Bronchial epithelial cell (primary cell): ENCODE measurements at places on chromosomes 6 and 20. TPM values are rescaled to one million over a fixed set of nuclear protein-coding genes. Genes with fewer than 3 reads are reported as not detected.

Gene GJA10
- total RNA-seq: not detected in 2 replicates

GRCh38 chr6:13831615-13832014, 17.3 kb upstream of the MCUR1 start:
- DNase-seq: no peak

DNA sequence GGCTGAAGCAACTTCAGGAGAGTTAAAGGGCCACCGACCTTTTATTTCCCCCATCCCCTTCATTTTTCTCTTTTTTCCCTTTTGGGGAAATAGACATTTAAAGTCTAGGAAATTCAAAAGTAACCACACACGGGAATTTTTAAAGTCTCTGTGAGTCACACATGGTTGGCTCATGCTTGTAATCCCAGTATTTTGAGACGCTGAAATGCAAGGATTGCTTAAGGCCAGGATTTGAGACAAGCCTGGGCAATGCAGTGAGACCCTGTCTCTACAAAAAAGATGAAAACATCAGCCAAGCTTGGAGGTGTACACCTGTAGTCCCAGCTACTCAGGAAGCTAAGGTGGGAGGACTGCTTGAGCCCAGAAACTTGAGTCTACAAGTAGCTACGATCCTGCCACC, 34.2 kb downstream of the KATNA1 start:
- peak; percentile 82 for DNase-seq

DNA sequence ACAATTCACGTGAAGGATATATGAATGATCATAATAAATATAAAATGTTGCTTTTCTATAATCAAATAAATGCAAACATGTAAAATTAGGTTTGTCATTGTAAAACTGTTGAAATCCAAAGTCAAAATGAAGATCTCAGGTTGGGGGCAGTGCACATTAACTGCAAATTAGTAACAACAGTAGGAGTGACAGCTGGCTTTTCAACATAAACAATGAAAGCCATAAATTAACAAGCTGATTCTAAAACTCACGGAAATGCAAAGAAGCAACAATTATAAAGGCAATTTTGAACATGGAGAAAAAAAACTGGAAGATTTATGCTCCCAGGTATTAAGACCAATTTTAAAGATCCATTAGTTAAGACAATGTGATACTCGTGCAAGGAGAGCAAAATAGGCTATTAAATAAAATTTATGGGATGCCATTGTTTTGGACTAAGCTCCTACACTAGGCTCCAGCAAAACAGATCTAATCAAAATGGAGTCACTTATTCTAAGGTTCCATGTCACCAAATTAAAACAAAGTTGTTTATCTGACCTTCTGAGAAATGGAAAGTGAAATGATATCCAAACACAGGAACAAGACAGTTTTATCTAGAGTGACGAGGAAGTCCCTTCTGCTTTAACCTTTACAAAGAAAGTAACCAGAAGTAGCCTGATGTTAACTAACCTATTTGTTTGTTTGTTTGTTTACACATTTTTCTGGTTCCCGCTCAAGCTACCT, 770.8 kb downstream of the EPHA7 start:
- DNase-seq: no peak

DNA sequence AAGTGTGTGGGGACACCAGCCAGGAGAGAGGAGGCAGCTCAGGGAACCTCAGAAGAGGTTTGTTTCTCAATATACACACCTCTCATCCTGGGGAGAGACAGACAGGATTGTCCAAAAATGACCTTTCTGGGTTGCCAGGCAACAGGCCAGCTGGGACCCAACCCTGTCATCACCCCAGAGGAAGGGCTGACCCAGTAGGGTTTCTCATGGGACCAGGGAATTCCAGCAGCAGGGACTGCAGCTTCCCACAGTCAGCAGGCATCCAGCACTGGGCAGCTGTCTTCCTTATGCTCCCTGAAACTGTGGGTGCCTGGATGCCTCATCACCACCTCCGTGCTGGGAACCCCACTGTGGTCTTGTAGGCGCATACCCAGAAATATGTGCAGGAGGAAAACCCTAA, 1.3 kb downstream of the C20orf202 start:
- DNase-seq: no peak

Gene COX4I2
- total RNA-seq: not detected in 2 replicates

Gene BEND6
- 0.53 and 1.3 TPM in 2 replicates for total RNA-seq

GRCh38 chr6:42084889-42085288, 34.6 kb downstream of the TAF8 start:
- DNase-seq: no peak

DNA sequence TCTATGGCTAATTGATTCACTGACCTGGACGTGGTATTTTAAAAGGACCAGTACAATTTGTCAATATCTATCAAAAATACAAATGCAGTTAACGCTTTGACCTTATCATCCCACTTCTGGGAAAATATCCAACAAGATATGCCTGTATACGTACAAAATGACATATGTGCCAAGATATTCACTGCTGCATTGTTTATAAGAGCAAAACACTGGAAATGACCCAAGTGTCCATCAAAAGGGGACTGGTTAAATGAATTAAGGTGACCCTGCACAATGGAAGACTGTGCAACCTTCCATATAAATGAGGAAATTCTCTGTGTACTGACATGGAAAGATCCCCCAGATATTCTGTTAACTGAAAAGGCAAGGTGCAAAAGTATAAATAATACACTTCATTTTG, 13.9 kb downstream of the TRAM2 start:
- DNase-seq: no peak

Gene NOTCH4
- 0.26 and 0.38 TPM in 2 replicates for total RNA-seq

DNA sequence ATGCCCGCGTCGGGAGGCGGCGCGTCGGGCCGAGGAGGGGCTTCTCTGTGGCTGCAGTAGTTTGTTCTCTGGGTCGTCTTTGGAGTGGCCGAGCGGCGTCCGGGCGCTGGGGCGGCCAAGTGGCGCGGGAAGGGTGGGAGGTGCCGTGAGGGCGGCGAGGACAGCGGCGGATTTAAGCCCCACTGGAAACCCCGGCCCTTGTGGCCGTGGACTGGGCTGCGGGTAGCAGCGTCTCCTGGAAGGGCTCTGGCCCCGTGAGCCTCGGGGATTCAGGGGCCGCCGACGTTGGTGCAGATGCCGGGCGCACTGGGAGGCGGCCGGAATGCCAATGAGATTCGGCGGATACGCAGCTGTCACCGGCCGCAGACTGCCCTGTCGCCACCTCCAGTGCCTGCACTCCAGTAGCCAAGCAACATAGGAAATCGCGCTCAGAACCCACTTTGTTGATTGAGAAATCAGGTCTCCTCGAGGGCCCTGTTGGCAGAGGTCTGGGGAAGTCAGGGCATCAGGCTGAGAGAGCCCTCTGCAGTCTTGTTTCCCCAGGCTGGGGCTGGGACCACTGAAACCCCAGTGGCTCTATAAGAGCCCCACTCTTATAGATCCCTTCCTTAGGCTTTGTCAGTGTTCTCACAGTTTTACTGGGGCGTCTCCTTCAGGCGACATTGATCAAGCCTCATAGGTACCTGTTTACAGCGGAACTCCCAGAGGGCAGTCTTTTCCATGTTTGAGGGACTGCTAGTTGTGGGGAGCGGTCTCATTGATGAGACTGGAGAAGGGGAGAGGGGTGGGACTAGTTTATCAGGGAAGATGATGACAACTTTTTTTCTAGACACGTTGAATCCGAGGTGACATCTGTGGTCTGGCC, 642 bp downstream of the GZF1 start:
- DNase-seq: no peak

Gene CRIP3
- not detected in 2 replicates for total RNA-seq

GRCh38 chr20:17786221-17786718, 86.5 kb downstream of the BANF2 start:
- no peak for DNase-seq

Gene TNF
- total RNA-seq: not detected in 2 replicates

Gene ZNF311
- total RNA-seq: 3.8 and 3.9 TPM in 2 replicates

DNA sequence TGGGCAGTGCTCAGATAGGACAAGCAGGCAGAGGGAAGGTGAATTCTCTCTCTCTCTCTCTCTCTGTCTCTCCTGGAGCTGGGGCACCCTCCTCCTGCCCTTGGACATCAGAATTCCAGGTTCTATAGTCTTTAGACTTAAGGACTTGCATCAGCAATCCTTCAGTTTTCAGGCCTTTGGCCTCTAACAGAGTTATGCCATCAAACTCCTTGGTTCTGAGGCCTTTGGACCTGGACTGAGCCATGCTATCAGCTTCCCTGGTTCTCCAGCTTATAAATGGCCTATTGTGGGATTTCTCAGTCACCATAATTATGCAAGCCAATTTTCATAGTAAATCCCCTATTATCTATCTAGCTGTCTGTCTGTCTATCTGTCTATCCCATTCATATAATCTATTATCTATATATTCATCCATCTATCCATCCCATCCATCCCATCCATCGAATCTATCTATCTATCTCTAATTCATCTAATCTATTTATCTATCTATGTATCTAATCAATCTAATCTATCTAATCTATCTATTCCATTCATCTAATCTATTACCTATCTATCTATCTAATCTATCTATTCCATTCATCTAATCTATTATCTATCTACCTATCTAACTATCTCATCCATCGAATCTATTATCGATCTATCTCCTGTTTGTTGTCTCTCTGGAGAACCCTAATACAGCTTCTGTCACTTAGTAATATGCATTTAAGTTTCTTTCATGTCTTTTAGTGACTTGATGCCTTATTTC, 48.2 kb upstream of the HIVEP1 start:
- DNase-seq: no peak

DNA sequence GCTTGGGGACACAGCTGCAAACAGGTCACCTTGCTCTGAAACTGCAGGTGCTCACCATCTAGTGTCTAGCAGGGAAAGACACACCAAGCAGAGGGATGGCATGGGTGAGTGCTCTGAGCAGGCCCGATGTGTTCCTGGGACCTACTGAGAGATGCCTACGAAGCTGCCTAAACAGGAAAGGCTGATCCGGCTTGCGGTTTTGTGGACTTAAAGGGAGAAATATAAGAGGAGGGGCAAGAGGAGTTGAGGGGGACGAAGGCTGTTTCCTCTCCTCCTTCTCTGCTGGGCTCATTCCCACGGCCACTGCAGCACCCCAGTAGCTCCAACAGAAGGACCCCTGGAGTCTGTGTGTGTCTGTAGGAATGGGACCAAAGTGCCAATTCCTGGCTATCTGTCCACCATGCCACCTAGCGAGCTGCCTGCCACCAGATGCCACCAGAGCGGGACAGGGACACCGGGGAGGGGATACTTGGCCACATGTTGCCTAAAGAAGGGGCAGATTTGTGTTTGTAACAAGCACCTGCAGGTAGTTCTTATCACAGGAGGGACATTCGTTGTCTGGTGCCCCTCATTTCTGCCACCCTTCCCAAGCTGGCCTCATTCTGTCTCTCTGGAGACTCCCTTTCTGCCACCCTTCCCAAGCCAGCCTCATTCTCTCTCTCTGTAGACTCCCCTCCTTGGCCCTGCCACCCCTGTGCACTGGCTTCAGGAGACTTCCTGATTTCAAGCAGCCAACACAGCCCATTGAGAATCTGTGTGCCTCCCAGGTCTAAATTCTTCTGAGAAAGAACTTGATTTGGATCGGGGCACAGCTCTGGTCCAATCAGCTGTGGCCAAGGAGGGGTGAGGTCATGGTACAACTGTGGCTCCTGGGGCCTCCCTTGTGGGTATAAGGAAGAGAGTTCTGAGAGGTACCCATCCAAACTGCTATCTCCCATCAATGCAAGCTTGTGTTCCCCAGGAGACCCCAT, 221.8 kb downstream of the ANKRD60 start:
- no peak for DNase-seq

Gene TNFRSF6B
- total RNA-seq: 4.9 and 7.1 TPM in 2 replicates

GRCh38 chr6:19137505-19137904, 699.7 kb upstream of the ID4 start:
- DNase-seq: no peak

GRCh38 chr20:9627219-9627618, 112.8 kb downstream of the LAMP5 start:
- DNase-seq: no peak

GRCh38 chr6:88748141-88748540, 215.3 kb downstream of the RNGTT start:
- peak; percentile 15 for DNase-seq

Gene RCAN2
- under 0.01 TPM in 1 of 2 replicates, not detected in the other for total RNA-seq

DNA sequence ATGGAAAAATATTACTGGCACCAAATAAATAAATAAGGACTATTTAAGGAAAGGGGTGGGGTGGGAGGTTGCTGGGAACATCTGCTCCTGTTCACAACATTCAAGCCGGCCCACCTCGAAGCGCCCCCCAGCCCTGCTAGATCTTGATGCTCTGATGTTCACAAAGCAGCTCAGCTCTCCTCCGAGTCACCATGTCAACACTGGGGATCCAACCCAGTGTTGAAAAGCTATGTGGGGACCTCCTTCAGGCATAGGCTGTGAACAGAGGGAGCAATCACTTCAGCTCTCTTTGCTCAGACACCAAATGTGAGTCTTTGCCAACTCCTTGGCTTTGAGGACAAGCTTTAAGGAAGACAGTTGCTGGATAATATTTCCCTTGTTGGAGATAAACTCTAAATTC, 176.8 kb upstream of the NT5E start:
- DNase-seq: no peak

Gene GABRR1
- total RNA-seq: not detected in 2 replicates

DNA sequence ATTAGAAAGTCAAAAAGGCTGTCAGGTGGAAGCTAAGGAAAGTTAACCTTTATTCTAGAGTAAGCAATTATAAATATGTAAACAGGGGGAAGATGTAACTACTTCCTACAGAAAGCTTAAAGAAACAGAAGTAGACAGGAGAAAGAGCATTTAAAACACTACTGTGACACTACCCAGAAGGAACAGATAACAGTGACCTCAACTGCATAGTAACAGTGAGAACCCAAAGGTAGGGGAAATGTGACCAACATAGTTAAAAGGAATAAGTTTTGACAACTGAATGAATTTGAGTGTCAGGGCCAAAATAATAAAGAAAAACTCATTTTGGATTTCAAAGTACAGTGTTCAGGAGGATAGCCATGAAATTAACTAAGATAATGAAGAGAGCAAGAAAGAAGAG, 43.5 kb downstream of the IBTK start:
- no peak for DNase-seq

DNA sequence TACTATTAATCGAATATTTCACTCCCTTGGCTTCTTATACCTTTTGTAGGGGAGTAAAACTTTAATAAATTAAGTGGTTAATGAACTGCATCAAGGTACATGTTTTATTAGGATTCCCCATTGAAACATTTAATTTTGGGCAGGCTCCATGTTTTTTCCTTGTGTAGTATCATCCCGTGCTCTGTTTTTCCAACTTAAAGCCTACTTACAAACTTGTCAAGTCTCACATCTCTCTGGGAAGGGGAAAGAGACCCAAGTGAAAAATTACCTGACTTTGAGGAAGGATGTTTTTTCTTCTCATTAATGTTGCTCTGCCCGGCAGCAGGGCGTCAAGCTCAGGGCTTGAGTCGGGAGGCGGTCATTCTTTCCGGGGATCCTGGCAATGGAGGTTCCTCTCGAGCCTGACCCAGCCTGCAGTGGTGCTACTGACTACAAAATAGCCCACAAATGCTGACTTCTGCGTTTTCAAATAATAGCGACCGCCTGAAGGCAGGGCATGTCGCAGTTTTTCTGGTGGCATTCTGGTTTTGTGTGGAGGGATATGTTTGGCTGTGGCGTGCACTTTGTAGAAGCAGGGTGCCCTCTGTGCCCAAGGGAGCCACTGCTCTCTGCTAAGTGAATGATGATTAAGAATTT, 2.4 kb downstream of the DSP start:
- DNase-seq: peak; percentile 34
